ENCODE measurements at places on chromosomes 5 and 9.
A peak's percentile ranks its signal among the peaks of the same experiment; 100 is the strongest.

GRCh38 chr5:69103521-69103920 lies 9.7 kb downstream of the SLC30A5 start:
- DNase-seq = no peak

DNA sequence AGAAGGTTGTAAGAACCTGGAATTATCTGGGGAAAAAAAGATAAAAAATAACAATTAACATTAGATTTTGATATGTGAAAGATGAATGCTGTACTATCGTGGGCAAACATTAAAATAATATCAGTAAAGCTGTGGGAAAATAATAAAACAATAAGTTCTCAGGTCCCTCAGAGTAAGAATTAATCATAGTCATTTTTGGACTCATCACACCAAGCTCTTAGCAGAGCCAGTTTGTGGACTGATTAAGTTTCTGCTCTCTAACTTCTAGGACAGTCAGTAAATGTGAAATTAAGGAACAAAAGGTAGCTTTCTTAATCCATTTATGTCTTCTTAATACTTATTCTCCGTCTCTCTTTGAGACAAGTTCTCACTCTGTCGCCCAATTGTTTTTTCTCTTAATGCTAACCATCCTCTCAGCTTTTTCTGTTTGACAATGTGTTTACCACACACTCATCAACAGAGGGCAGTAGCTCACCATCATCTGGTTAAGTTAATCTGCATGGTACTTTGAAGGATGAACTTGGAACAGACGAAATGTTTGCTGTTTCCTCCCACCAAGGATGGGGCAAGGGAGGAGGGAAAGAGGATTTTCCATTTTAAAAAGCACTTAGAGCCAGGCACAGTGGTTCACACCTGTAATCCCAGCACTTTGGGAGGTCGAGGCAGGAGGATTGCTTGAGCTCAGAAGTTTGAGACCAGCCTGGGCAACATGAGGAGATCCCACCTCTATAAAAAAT lies 5.3 kb upstream of the ACO1 start:
- DNase-seq = peak; percentile 12

- DNase-seq = no peak
These were observed 160.5 kb downstream of the FGF18 start for GRCh38 chr5:171579976-171580411.

DNA sequence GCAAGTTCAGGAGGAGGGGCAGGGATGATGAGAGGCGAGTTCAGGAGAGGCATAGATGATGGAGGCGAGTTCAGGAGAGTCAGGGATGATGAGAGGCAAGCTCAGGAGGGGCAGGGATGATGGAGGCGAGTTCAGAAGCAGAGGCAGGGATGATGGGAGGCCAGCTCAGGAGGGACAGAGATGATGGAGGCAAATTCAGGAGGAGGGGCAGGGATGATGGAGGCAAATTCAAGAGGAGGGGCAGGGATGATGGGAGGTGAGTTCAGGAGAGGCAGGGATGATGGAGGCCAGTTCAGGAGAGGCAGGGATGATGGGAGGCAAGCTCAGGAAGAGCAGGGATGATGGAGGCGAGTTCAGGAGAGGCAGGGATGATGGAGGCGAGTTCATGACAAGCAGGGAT lies 17.8 kb upstream of the SPOCK1 start:
- DNase-seq = no peak

- no peak for DNase-seq
These were observed 12.3 kb downstream of the GNE start for GRCh38 chr9:36245906-36246305.

DNA sequence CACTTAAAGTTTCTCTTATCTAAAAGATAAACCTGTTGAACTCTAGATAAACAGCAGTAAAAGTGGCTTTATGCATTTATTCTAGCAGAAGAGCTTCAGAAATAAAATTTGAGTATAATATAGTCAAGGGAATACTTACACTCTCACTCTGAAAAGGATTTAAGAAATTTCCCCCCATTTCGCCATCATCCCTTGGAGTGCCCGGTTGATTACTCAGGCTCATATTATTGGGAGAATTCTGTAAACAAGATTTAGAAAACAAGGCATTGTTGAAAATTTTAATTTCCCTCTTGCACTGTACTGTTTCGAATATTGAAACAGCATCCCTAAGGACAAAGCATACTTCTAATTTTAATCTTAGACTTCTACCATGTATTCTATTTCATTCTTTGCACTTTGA lies 34.5 kb upstream of the ACOT12 start:
- no peak for DNase-seq

DNA sequence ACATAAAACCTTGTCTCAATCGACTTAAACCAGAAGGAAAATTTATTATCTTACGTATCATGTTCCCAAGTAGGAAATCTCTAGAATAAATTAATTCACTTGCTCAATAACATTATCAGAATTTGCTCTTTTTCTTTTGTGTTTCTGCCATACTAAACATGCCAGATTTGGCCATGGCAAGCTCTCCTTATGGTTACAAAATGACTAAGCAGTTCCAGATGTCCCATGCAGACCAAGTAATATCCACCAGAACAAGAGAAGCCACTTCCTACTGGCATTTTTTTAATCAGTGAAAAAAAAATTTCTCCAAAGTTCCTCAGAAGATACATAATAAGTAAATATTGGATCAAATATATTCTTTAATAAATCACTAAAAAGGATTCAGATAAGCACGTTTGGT lies 25.2 kb upstream of the ADAMTS6 start:
- DNase-seq = no peak

- no peak for DNase-seq
These were observed 42.2 kb upstream of the PDE8B start for GRCh38 chr5:77168161-77168878.

DNA sequence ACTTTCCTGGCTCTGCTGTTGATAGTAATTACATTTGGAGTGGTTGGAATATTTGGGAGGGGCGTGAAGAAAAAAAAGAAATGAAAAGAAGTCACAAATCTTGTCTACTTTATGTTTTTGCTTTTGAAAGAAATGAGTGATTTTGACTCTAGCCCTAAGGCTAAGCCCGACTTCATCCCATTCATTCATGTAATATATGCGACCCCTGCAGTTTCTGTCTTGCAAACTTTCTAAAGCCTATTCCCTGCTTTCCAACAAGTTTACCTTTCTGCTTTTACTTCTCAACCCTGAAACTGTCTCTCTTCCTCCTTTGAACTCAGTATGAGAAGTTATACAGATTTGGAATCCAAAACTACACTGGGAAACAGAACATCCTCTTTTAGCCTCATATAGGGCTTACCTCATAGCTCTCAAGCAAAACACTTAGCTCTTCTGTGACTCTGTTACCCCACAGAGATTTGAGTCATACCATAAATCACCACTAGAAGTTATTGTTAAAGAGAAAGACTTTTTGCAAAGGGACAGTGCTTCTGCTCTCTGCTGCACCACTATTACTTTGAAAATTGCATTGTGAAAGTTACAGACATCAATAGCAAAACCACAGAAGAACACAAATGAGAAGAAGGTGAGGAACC lies 1.6 kb downstream of the CFAP95 start:
- DNase-seq = no peak

DNA sequence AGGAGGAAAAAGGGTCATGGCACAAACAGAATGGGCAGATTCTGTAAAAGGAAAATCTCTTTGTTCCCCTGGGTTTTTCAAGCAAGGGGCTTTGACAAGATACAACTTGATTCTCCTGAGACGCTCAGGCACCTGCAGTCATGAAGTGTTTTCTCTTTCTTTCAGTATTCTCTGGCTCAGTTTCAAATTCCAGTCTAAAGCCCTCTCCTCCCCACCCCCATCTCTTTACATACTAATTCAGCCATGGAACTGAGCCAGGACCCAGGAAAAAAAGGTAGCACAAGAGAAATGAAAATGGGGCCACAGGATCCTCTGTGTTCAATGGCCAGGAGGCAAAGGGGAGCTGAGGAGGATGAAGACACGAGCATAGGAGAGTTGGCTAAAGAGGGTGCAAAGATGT lies 408.4 kb downstream of the SPOCK1 start:
- no peak for DNase-seq

GRCh38 chr5:105807290-105807689 lies 1863.4 kb downstream of the EFNA5 start:
- no peak for DNase-seq

DNA sequence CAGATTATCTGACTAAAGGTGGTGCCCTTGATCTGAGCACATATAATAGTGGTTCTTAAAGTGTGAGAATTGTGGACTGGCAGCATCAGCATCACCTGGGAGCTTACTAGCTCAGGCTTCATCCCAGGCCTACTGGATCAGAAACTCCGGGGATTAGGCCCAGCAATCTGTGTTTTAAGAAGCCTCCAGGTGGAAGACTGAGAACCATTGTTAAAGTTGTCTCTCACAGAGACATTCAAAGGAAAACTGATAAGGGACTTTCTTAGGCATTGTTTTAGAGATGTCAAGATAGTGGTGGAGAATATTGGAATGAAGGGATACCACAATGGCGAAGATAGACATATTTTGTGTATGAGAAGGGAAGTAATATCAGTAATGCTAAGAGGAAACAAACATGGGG lies 59.5 kb downstream of the STX17 start:
- DNase-seq = no peak

- DNase-seq = no peak
These were observed 1640.3 kb upstream of the C9orf72 start for GRCh38 chr9:29213417-29214153.

DNA sequence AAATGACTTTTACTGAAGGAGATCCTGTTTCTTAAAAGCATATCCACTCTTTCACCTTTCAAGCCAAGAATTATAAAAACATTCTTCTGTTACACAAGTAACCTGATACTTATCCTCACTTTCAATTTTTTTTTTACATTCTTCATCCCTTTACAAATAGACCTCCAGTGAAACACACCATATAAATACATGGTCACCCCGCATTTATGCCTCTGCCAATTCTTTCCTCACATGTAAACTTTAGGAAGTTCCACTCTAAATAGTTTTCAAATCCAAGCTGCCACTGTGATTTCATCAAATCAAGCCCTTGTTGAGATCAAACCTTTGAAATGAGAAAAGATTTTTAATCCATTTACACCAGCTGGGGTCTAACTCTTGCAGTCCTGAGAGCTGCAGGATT lies 40.0 kb downstream of the GAS1 start:
- DNase-seq = no peak

GRCh38 chr5:95845391-95845790 lies 22.9 kb upstream of the GLRX start:
- DNase-seq = no peak

DNA sequence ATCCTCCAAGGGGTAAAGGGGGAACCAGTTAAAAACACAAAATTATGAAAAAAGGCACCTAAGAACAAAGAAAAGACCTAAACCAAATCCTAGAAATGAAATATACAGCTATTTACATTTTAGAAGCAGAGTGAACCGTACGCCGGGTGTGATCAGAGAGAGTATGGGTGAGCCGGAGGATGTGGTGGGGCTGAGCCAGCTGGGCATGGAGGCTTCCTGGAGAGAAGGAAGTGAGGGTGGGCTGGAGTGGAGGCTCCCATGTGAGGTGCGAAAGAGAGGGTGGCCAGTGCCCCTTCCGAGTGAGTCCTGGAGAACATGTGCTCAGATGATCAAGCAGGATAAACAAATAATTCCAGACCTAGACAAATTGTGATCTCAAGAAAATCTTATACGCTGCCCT lies 111.6 kb downstream of the CACNA1B start:
- DNase-seq = no peak

- no peak for DNase-seq
These were observed 224.7 kb downstream of the NFIB start for GRCh38 chr9:14089051-14089803.

DNA sequence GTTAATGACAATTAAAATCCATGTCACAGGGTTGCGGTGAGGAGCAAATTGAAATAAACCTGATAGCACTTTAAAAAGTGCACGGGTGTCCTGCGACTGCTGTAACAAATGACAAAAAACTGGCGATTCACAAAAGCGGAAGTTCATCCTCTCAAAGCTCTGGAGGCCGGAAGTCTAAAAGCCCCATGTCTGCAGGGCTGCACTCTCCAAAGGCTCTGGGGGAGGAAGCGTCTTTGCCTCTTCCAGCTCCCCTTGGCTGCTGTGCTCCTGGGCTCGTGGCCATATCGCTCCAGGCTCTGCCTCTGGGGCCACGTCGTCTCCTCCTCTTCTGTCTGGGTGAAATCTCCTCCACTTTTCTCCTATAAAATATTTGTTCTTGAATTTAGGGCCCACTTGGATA lies 273.9 kb upstream of the IRX2 start:
- DNase-seq = no peak

GRCh38 chr9:78468231-78468630 lies 171.3 kb downstream of the PSAT1 start:
- DNase-seq = no peak

DNA sequence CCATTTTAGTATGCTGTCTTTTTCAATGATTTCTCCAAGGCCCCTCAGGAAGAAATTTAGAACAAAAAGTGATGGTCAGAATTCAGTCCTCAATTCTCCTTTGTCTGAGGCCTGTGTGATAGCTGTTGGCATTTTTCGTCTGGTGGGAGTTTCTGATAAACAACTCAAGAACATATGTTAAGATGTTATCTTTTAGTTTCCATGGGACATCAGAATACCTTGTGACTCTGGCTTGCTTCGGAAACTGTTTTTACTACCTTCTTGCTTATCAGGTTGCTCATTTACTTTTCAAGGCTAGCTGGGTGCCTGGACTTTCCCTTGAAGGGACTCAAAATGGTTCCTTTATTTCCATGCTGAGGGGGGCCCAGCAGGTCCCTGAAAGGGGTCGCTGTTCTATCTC lies 97.2 kb downstream of the INVS start:
- no peak for DNase-seq

DNA sequence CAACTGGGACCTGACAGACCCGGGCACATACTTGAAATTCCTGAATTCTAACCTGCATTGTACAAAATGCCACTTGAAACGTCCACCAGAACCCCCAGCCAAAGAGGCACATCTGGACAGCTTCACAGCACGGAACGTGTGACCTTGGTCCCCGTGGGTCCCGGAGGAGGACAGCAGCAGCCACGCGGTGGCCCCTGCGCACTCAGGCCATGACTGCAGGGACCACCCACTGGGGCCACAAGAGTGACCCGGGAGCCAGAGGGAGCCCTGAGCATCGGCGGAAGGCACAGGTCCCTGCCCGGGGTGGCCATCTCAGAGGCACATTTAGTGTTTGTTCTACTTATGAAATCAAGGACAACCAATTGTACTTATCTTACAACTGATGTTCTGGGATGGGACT lies 2.1 kb upstream of the SNAPC4 start:
- DNase-seq = no peak

GRCh38 chr5:74538206-74538661 lies 102.3 kb downstream of the ENC1 start:
- DNase-seq = no peak

Data from activated naive CD8-positive, alpha-beta T cell treated with anti-CD3 and anti-CD28 coated beads, Interleukin-2, amount 50 U/mL, for 16 hours (primary cell).